ENCODE measurements at places on chromosomes 6 and 20. TPM values are rescaled to one million over a fixed set of nuclear protein-coding genes. Genes with fewer than 3 reads are reported as not detected.

DNA sequence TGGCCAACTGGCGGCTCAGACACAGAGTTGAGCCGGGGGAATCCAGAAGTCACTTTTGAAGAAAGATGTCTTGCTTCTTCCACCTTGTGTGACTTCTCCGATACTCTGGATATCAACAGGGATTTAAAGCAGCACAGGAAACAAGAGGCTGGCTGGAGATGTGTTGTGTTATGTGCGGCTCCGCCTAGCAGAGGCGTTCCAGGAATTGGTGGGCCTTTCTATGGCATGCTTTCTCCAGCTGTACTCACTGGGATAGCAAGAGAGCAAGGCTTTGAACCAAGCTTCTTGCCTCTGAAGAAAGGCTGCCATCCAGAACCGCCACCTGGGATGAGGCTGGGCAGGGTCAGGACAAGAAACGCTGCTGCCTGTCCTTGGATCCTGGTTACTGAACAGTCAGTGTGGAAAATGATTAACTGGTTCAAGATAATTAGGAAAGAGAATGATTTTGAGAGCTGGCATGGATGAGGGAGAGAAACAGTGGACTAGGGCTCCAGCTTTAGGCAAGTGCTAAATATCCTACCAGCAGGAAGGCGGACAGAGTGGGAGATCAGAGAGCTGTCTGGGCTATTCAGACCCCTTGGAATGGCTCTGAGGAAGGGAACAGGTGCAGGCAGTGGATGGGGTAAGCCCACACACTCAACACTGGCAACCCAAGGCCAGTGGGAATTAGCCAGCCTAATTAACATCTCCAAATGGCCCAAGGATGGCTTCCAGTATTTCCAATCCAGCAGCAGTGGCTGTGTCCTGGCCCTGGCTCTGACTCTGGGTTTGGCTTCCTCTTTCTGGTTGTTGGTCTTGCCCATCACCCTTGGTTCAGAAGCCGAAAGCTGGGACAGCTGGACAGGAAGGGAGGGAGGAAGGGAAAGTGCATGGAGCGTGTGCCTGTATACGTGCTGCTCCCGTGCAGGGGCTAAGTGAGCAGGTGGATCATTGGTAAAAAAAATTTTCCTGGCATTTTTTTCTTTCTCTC, 31.9 kb downstream of the INSM1 start:
- no peak for DNase-seq

DNA sequence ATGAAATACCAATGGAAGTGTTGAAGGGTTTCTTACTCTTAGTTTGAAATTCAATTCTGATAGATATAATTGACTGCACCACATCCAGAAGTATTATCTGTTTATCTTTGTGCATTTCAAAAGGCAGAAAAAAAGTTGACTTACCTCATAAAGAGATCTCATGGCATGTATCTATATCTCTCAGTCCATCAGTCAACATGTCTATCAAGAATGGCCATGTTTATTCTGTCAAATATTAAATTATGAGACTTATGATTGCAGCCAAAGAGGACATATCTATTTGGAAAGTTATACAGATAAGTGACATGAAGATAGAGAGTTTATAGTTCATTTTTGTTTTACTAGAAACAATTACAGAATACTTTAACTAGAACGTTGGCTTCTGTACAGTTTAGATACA, 277.8 kb downstream of the KHDC1L start:
- DNase-seq, result no peak

- DNase-seq, result no peak
These were observed 1420.2 kb downstream of the GRIK2 start for GRCh38 chr6:102813489-102814275.

DNA sequence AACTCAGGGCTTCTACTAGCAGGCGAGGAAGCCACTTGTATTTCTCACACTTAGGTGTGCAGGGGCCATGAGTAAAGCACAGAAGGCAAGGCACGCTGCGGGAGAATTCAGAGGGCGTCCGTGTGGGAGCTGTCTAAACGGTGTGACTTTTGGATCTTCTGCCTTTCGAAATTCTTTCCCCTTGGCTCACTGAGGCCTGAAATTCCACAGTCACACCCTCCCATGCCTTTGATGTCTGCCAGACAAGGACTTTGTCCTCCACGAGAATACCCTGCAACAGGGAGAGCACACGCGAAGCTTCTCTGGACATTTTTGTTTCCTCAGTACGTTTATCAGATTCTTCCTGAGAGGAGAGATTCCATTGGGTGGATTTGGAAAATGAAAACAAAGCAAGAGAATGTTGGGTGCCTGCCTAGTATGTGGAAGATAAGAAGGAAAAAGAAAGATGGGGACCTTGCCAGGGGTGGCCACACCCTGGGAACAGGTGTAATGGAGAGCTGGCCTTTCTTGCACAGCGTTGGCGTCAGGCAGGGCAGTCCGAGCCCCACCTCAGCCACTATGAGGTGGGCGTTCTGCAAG, 235.7 kb downstream of the MYLK4 start:
- no peak for DNase-seq

- DNase-seq, result no peak
These were observed 209.8 kb downstream of the GJA1 start for GRCh38 chr6:121645100-121645745.

GRCh38 chr20:30484009-30484748, 773.3 kb upstream of the DEFB115 start:
- DNase-seq, result no peak

DNA sequence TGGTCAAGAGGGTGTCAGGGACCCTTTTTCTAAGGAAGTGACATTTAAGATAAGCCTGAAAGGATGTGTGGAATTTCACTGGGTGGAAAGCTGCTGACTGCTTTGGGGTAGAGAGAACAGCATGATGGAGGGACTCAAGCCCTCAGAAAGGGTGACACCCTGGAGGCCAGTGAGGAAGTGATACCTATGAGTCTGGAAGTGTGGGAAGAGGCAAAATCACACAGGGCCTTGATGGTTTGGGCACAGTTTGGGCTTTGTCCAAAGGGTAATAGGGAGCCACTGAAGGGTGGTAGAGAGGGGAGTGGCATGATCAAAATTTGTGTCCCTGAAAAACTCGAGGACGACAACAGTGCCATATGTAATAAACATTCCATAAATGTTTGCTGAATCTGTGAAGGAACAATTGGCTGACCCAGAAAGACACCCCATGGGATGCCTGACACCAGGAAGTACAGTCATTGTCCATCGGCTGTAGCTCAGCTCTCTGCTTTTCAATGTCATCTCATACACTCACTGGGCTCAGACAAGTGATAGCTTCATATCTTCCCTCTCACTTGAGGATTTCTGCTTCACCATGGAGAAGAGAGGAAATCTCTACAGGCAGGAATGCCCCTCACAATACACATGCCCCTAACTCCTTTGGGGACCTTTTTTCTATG, 21.3 kb downstream of the CASS4 start:
- DNase-seq, result no peak

DNA sequence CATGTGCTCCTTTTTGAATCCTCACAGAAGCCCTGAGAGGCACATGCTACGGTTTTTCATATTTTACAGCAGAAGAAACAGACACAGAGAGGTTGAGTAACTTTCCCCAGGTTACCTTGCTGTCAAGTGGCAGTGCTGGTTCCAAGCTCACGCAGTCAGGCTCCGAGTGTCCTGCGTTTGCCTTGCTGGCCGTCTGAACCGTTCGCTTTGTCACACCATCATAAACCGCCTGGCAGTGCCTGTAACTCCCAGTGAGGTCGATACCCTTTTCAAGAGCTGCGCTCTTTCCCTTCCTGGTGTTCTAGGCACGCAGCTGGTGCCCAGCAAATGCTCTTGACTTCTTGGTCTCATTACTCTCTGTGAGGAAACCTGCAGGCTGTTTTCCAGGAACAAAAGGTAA, 31.3 kb upstream of the KCNG1 start:
- DNase-seq, result no peak

DNA sequence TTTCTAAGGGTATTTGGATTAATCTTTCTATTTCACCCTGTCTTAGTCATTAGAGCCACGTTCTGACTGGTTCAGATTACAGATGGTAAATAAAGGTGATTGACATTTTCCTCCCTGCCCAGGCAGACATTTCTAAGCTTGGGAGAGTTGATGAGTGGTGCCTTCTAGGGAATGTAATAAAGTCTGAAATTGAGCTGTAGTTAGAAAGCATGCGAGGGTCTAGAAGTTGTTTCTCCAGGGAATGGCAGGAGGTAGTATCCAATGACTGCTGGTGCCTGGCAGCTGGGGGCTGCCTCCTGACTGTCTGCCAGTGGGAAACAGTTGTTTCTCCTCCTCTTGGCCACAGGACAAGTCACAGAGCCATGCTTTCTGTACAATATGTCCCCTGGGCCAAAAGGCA, 14.6 kb downstream of the EDN3 start:
- DNase-seq, result no peak

The RIPPLY2 gene
- not detected for total RNA-seq

The AKAP12 gene
- 185 TPM for total RNA-seq

Measured in esophagus muscularis mucosa (tissue), 4 donors.